Substantia nigra (tissue), 51 donors: ENCODE measurements at places on chromosomes 13 and 19.

DNA sequence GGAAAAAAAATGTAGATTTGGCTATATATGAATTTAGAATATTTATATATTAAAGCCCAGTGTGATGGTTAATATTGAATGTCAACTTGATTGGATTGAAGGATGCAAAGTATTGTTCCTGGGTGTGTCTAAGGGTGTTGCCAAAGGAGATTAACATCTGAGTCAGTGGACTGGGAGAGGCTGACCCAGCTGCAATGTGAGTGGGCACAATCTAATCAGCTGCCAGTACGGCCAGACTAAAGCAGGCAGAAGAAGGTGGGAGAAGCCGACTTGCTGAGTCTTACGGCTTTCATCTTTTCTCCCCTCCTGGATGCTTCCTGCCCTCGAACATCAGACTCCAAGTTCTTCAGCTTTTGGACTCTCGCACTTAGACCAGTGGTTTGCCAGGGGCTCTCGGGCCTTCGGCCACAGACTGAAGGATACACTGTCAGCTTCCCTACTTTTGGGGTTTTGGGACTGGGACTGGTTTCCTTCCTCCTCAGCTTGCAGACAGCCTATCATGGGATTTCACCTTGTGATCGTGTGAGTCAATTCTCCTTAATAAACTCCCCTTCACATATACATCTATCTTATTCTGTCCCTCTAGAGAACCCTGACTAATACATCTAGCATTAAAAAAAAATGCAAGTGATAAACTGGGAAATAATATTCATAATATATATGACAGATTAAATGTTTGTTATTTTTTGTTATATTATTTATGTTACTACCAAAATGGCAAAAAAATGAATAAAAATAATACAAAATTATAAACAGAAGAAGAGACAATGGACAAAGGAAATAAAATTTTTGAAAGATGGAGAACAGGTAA, 122.4 kb downstream of the DLEU7 start:
- DNase-seq, result no peak

DNA sequence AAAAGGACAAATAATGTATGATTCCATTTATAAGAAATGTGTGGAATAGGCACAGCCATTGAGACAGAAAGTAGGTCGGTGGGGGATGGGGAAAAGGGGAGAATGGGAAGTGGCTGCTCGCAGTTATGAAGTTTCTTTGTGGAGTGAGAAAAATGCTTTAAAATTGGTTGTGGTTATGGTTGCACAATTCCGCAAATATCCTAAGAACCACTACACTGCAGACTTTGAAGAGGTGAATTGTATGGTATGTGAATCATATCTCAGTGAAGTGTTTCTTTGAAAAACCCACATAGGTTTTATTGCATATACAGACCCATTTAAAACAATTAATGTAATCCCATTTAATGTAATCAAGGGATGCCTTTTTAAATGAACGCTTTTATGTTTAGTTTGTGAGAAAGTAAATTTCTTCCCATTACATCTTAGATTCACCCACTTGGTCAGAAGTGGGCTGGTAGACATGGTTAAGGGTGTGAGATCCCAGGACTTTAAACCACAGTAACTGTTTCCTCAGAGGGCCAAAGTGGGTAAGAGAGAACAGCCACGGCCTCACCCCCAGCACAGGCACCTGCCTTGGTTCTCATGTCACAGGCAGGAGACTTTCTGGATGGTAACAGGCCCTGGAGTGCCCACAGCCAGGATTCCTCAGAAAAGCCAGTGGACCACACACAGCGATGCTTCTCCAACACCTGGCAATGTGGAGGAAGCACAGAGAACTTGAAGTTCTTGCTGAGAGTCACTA, 119.3 kb upstream of the GJB6 start:
- no peak for DNase-seq

- no peak for DNase-seq
Measured at GRCh38 chr19:23525276-23525852, 130.1 kb upstream of the ZNF91 start.

- DNase-seq, result no peak
Measured at GRCh38 chr13:112740502-112741131, 50.8 kb downstream of the ATP11A start.

DNA sequence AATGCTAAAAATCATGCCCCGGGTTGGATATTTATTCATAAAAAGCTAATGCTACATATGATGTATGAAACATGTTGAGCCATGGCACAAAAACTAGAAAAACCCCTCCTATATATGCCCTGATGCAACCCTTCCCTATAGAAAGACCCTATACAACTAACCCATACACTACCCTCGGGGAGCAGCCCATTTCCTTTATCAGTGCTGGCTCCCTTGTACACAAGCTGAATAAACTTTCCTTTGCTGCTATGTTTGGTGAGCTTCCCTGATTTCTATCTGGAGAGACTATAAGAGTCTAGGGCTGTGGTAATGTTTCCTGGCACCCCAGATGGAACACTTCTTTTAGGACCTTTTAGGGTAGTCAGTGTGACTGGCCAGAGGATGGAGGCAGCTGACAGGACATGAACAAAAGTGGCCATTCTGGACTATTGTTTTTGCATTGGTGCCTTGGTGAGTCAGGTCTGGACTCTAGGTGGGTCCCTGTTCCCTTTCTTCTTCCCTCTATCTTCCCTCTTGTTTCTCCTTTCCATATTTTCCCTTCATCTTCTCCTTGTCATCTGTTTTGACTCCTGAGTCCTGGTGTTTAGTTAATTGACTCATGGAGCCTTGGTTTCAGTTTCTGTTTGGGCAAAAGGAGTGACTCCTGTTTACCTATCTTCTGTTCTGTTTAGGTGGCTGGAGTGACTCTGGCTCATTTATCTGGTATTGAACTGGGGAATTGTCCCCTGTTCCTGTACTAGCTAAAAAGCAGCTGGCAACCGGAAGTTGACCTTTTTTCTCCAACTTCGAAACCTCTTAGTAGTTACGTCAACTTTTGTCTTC, 1321.8 kb upstream of the PCDH9 start:
- DNase-seq, result no peak

GRCh38 chr19:47381653-47382279, 32.7 kb downstream of the DHX34 start:
- DNase-seq, result no peak

- DNase-seq, result no peak
Measured at GRCh38 chr13:110726726-110727125, 13.2 kb downstream of the ING1 start.

GRCh38 chr19:16591803-16592556, 19.8 kb upstream of the SLC35E1 start:
- no peak for DNase-seq

- no peak for DNase-seq
Measured at GRCh38 chr13:91134803-91135184, 212.7 kb upstream of the MIR17HG start.

DNA sequence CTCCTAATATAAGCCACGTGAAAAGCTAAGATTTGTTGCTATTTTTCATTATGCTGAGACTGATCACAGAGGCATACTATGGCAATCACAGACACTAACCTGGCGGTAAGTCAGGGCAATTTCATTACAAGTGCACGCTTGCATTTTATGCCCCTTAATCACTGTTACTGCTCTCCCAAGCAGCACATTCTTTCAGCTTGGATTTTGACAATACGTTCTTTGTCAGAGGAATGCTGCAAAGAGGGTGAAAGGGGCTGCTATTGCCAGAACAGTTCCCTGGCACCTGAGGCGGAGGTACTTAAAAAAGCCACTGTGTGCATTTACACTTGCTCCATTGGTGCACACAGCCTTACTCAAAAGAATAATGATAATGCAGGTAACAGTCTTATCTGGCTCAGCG, 346.6 kb downstream of the RFC3 start:
- DNase-seq, result no peak

DNA sequence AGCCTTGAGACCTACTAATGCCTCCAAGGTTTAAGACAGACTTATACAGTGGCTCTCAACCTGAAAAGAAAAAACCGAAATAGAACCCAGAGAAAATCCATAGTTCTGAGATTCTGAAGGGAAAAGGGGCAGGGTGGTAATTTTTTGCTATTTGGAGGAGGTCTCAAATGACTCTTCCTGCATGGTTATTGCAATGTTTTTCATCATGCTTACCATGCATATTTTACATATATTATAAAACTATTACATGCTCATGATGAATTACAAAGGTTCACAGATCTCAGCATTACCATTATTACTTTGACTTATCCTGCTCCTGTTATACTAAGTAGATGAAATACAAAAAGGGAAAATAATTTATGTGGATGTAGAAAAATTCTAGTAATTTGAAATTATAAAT, 47.6 kb downstream of the N4BP2L2 start:
- no peak for DNase-seq

DNA sequence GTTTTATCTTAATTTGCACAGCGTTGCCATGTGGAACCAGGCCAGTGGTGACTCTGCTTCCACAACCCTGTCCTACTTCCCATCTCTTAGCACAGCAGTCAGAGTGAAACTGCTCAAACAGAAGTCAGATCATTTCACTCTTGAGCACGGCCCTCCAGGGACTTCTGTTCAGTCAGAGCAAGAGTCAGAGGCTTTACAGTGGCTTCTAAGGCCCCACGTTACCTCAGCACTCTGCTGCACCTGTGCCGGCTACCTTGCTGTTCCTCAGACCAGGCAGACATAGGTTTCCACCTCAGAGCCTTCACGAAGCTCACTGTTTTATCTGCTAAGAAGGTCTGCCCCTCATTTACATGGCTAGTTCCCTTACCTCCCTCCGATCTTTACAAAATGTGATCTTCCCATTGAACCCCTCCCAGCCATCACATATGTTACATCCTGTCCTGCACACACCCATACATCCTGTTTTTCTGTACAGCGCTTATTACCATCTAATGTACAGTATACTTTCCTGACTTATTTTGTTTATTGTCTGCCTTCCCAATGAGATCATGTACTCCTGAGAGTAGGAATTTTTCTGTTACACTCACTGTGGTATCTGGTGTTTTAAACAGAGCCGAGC, 41.6 kb downstream of the TM9SF2 start:
- DNase-seq, result no peak

DNA sequence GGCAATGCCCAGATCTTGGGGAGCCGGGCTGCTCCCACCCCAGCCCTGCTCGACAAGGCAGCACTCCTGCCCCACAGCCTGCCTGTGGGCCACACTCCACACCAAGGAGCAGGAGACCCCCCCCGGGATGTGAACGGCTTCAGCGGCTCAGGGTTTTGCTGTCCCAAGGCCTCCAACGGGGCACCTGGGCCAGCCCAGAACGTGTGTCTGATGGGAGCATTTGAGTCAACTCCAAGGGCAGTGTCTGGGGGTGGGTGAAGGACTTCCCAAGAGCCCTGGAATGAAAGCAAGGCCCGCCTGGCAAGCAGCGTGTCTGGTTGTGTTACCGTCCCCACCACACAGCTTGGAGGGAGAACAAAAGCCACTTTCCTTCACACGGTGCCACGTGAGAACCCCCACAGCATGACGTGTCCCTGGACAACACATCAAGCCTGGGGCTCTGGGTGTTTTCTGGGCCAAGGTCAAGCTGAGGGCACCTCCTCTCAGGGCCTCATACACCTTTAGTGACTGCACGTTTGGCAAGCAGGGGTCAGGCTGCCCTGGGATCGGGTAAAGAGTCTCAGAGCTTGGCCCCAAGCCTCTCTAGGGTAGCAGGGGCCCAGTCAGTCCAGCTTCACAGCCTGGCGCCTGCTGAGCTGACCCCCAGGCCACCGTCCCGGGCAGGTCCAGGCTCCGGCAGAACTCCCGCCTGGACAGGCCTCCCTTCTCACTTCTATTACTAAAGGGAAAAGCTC, 6.0 kb downstream of the C13orf46 start:
- DNase-seq, result no peak

GRCh38 chr19:28405346-28405742, 807.6 kb downstream of the UQCRFS1 start:
- DNase-seq, result no peak

DNA sequence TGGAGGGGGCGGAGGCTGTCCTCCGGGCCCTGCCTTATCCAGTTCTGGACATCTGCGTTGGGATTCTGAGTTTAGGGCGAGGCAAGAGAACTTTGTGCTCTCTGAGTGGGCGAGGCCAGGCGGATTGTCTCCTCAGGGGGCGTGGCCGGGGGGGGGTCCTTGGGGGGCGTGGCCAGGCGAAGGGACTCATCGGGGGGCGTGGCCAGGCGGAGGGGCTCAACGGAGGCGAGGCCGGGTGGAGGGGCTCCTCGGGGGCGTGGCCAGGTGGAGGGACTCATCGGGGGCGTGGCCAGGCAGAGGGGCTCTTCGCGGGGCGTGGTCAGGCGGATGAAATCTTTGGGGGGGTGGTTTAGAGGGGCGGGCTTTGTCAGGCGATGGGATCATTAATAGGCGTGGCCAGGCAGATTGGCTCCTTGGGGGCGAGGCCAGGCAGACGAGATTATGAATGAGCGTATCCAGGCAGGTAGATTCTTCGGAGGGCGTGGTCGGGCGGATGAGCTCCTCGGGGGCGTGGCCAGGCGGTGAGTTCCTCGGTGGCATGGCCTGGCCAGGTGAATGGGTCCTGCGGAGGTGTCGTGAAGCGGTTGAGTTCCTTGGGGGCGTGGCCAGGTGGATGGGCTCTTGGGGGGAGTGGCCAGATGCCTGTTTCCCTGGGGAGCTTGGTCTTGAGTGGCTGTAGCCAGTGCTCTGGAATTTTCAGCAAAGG, 10.3 kb upstream of the CACNG7 start:
- DNase-seq, result no peak
